ENCODE measurements at places on chromosomes 4 and X. TPM values are rescaled to one million over a fixed set of nuclear protein-coding genes. Genes with fewer than 3 reads are reported as not detected.

Gene SLC26A1
- 0.26 TPM for total RNA-seq

Gene TRIM60
- total RNA-seq: not detected

Gene TMSB15A
- 3.6 TPM for total RNA-seq

Gene GIMD1
- not detected for total RNA-seq

Gene DGAT2L6
- total RNA-seq: not detected

Gene IDH3G
- 41.1 TPM for total RNA-seq

Gene ATP6AP2
- 164 TPM for total RNA-seq

Gene MAGEA11
- total RNA-seq: not detected

Gene AGTR2
- total RNA-seq: not detected

Gene GSPT2
- 11.8 TPM for total RNA-seq

Gene ADD1
- total RNA-seq: 190 TPM

Gene S100G
- total RNA-seq: not detected

Gene CPZ
- total RNA-seq: 10.8 TPM

Gene SLC6A14
- not detected for total RNA-seq

Gene MGST2
- total RNA-seq: 15.9 TPM

Gene CFAP97
- total RNA-seq: 69.1 TPM

Gene CLDN34
- not detected for total RNA-seq

Gene ERVMER34-1
- under 0.01 TPM for total RNA-seq

Gene PDZD4
- total RNA-seq: 0.97 TPM

Gene UBA6
- total RNA-seq: 145 TPM

Gene SLC4A4
- 5.2 TPM for total RNA-seq

Gene PDLIM3
- total RNA-seq: 2.7 TPM

Gene CXorf49
- not detected for total RNA-seq

Gene FABP2
- total RNA-seq: not detected

Gene TCEANC
- 8.3 TPM for total RNA-seq

Gene DIPK2B
- total RNA-seq: not detected

Gene ZAR1
- not detected for total RNA-seq

Gene IL1RAPL1
- total RNA-seq: not detected

Gene CABS1
- total RNA-seq: not detected

Gene PNPLA4
- total RNA-seq: 28.3 TPM

Gene PRRG3
- under 0.01 TPM for total RNA-seq

Gene SPANXC
- total RNA-seq: not detected

Gene PPP4R3C
- not detected for total RNA-seq

Gene CLNK
- not detected for total RNA-seq

Gene XG
- total RNA-seq: 12.5 TPM

Gene CDKL2
- 2.5 TPM for total RNA-seq

Gene RHOXF2B
- total RNA-seq: not detected

Gene ATP5ME
- 58.8 TPM for total RNA-seq

Gene UGT8
- not detected for total RNA-seq

Gene TEX28
- not detected for total RNA-seq

Gene GLUD2
- total RNA-seq: 2.3 TPM

Gene PABPC4L
- total RNA-seq: 0.86 TPM

Gene MAD2L1
- total RNA-seq: 10.1 TPM

Gene ARMCX4
- 6.4 TPM for total RNA-seq

Gene ADH1C
- total RNA-seq: 0.26 TPM

Gene TSPAN6
- 45.2 TPM for total RNA-seq

Gene PGM2
- total RNA-seq: 29.9 TPM

Gene XK
- 0.22 TPM for total RNA-seq

Gene NUP62CL
- 0.22 TPM for total RNA-seq

Gene FGF5
- 0.76 TPM for total RNA-seq

Gene PNMA6A
- 0.54 TPM for total RNA-seq

Gene JCHAIN
- 6.4 TPM for total RNA-seq

Gene GAGE12J
- total RNA-seq: not detected

Gene TMEM35A
- total RNA-seq: 0.52 TPM

Gene SMIM10
- total RNA-seq: 5.5 TPM
